Pons (tissue), 1 donor: ENCODE measurements at places on chromosomes 5 and 9.

GRCh38 chr5:119220576-119221197 lies 135.1 kb upstream of the TNFAIP8 start:
- no peak for DNase-seq

DNA sequence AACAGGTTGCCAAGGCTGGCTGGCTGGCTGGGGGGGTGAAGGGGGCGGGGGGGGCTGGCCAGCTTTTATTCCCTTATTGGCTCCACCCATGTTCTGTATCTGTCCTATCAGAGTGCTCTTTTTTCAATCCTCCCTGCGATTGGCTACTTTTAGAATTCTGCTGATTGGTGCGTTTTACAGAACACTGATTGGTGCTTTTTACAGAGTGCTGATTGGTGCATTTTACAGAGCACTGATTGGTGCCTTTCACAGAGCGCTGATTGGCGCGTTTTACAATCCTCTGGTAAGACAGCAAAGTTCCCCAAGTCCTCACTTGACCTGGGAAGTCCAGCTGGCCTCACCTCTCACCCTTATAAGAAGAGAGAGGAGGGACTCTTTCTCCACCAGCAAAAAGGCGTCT lies 175.9 kb downstream of the ERCC6L2 start:
- no peak for DNase-seq

GRCh38 chr5:119218830-119219782 lies 136.7 kb upstream of the TNFAIP8 start:
- DNase-seq = no peak

DNA sequence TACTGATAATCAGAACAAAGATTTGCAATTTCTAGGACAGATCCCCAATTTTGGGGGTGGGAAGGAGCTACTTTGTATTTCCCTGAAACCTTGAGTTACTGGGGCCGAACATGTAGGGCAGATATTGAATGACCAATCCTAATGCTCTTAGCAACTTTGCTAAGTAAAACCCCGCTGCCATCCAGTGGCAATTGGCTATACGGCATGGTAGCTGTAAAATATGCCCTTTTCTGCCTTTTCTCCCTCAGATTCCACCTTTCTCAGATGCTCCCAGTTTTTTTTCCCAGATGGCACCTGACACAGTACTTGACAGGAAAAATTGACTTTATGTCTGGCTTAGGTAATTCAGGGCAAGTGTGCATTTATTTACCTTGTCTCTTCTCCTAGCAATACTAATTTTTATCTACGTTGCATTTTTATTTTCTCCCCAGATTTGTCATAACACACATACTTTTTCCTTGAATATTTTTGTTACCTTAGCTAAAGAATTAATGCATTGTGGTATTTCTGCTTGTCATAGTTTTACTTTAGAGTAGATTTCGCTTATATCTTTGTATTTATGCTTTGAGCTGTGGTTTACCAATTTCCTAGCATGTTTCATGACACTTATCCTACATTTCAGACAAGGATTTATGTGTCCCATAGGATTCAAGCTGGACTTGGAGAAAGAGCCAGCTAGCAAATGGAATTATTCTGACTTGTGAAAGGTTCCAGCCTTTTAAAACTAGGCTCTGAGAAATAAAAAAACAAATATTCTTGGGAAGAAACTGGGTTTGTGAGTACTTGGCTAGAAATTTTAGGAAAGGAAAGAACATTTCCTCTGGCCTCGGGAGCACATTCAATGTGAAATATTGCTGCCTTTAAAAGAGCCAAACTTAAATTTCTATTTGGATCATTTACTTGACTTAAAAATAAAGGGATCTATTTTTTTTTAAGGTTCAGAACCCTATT lies 37.4 kb downstream of the PIK3R1 start:
- DNase-seq = peak; percentile 91

GRCh38 chr5:40515476-40515875 lies 164.2 kb upstream of the PTGER4 start:
- no peak for DNase-seq

- DNase-seq = no peak
These were observed 18.1 kb downstream of the PDLIM4 start for GRCh38 chr5:132275367-132276220.

DNA sequence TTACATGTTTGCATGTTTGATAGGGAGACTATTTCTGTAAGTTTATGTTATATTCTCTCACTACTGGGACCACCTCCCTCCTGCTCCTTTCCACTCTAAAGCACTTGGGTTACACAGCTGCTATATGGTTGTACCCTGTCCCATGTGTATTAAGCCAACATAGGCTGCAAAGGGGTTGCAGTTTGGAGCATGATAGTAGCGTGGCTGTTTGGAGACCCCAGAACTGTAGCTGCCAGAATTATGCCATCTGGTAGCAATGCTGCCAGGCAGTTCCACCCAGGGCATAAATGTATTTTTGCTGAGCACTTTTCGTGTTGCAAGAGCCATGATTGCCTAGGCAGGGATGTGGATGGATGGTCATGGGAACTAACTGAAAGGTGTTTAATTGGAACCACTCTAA lies 81.8 kb downstream of the CNTLN start:
- no peak for DNase-seq
